ENCODE measurements at places on chromosomes 12 and 14. TPM values are rescaled to one million over a fixed set of nuclear protein-coding genes. Genes with fewer than 3 reads are reported as not detected.

GRCh38 chr12:47718531-47718930 lies 6.8 kb downstream of the ENDOU start:
- DNase-seq = no peak

DNA sequence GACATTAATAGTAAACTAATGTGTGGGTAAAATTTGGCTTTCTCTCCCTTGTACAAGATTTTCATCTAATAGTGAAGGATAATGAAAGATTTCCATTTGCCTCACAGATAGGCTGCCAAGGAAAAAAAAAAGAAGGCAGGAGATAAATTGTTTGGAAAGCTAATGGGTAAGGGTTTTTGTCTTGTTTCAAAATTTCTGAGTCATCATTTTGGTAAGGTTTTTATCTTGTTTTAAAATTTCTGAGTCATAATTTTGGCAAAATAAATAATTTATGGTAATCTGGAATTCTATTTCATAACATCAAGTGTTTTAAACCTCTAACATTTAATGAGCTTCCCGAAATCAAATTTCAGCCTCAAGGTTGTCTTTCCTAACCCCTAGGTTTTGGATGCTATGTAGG lies 1035.7 kb upstream of the FBXO33 start:
- no peak for DNase-seq

- DNase-seq = no peak
Observed at GRCh38 chr12:108315486-108316105, 23.5 kb downstream of the CMKLR1 start.

- no peak for DNase-seq
Observed at GRCh38 chr12:3755898-3756297, 3.0 kb upstream of the CRACR2A start.

- no peak for DNase-seq
Observed at GRCh38 chr12:105798256-105798845, 340.4 kb downstream of the NUAK1 start.

GRCh38 chr14:90605430-90605829 lies 208.6 kb downstream of the CALM1 start:
- DNase-seq = no peak

GRCh38 chr12:115891556-115892164 lies 385.8 kb downstream of the MED13L start:
- DNase-seq = no peak

MYF6 gene
- total RNA-seq = not detected

- DNase-seq = no peak
Observed at GRCh38 chr14:82510007-82510406, 976.4 kb upstream of the SEL1L start.

GRCh38 chr12:52091869-52092268 lies 12.4 kb downstream of the SMIM41 start:
- no peak for DNase-seq

TRPV4 gene
- total RNA-seq = not detected

DNA sequence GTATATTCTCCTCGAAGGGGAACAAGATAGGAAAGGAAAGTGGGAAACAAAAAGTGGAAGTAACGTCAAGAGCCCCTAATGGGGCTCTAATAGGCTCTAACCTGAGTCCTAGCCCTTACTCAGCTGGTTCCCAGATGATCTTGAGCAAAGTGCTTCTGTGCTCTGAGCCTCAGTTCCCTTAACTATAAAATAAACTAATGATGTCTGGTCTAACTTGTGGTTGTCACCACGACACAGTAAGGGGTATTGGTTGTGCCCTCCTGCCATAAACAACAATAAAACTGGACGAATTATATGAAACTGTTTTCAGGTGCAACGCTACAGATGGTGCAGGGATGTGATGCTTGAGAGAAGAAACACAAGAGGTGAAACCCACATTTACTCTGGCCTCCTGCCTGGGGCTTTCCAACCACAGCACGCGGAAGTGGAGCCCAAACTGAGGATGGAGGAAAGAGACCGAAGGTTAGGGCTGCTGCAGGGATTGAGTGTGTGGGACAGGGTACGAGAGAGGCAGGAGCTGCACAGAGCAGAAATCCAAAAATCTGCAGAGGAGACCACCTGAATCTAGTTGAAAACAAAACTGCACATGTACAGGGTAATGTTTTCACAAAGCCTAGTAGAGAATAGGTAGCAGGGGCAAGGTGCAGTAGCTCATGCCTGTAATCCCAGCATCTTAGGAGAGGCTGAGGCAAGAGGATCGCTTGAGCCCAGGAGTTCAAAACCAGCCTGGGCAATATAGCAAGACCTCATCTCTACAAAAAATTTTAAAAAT lies 45.6 kb upstream of the BCL2L14 start:
- DNase-seq = no peak

DNA sequence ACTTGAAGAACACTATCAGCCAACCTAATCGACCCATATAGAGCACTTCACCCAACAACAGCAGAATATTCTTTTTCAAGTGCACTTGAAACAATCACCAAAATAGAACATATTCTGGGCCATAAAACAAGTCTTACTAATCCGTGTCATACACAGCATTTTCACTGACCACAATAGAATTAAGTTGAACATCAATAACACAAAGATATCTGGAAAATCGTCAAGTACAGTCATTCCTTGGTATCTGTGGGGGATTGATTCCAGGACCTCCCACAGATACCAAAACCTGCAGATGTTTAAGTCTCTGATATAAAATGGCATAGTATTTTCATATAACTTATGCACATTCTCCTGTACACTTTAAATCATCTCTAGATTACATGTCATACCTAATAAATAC lies 295.7 kb downstream of the BCL11B start:
- DNase-seq = no peak

GPRC5D gene
- not detected for total RNA-seq

DNA sequence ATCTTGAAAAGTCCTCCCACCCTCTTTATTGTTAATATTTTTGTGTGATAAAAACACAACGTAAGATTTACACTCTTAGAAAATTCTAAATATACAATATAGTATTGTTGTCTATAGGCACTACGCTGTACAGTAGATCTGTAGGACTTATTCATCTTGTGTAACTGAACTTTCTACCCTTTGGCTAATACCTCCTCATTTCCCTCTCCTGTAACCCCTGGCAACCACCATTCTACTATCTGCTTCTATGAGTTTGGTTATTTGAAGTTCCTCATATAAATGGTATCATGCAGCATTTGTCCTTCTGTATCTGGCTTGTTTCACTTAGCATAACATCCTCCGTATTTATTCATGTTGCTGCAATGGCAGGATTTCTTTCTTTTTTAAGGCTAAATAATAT lies 5.2 kb upstream of the CLEC9A start:
- DNase-seq = no peak

GRCh38 chr12:76942267-76942666 lies 63.4 kb upstream of the CSRP2 start:
- DNase-seq = no peak

GLS2 gene
- total RNA-seq = not detected

DNA sequence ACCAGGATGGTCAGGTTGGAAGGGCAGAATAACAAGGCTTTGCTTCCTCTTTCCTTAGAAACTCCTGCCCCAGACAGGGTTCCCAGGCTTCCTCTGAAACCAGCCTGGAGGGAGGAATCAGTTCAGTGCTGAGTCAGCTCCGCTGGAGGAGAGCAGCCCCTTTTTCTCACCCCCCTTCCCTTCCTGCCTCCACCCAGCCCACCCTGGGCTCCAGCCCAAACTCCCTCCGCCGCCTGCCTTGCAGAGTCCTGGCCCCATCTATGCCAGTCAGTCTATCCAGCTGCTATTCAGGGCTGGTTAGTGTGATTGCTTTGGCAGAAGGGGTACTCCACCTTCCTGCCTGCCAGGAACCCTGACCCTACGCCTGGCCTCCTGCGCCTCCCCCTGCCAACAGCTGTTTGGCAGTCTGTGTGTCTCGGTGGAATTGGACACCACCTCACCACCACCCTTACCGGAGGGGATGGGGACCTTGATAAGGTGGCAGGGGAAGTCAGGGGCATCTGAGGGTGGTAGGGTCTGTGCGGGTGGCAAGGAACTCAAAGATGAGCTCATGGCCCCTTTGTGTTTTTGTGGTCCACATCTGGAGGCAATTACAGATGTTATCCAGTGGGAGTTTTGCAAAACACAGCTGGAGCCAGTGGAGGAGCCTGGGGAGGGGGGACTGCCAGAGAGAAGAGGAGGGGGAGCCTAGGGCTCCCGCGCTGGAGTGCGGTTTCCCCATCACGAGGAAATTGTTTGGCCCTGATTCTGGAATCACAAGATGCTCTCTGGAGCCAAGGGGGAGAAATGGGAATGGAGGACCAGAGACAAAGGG lies 12.2 kb downstream of the MMP14 start:
- DNase-seq = no peak

- DNase-seq = peak; percentile 27
Observed at GRCh38 chr12:59808317-59808910, 212.6 kb downstream of the SLC16A7 start.

- DNase-seq = no peak
Observed at GRCh38 chr12:66048835-66049537, 81.6 kb downstream of the LLPH start.

KRT3 gene
- total RNA-seq = not detected

DNA sequence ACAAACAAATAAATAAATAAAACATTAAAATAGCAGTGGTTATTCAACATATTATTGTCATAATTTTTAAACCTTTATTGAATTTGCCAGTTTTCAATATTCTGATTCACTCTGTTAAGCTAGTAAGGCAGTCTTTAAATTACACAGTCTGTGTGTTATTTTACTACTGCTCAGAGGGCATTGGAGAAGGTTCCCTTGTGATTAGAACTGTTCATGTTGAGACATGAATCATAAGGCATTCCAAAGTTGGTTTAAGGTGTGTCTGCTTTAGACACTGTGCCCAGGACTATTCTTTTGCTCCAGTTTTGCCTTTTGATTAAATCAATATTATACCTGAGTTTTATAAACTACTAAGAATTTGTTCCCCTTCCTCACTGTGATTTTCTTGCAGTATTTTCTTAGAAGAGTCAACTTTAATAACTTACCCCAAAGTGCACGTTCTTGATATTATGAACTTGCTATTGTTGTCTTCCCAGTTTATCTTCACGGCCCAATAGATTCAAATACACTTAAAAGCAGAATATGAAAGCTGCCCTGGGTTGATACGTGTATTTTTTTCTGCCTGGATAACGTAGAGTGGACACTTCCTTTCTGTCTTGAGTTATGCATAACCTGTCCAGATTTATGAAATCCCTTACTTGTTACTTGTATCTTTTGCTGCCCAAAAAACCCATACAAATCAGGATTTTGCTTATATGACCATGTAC lies 105.3 kb upstream of the BCAT1 start:
- DNase-seq = no peak

DNA sequence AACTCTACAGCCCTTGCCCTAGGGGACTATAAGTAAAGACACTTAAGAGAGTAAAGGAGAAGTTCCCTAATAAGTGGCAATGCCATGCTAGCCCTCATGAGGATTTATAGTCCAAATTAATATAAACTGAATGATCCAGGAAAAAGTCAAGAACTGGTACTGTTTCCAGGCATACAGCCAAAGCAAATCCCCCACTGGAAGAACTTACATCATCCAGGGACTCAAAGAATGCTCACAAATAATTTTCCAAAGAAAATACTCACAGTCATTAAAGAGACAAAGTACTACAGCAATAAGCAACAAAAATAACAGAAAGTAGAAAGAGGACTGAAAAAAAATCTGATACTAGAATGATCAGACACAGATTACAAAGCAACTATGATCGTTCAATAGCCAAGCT lies 79.7 kb upstream of the RAP1B start:
- peak; percentile 87 for DNase-seq

SLC10A1 gene
- not detected for total RNA-seq

SLC35F4 gene
- not detected for total RNA-seq

DNA sequence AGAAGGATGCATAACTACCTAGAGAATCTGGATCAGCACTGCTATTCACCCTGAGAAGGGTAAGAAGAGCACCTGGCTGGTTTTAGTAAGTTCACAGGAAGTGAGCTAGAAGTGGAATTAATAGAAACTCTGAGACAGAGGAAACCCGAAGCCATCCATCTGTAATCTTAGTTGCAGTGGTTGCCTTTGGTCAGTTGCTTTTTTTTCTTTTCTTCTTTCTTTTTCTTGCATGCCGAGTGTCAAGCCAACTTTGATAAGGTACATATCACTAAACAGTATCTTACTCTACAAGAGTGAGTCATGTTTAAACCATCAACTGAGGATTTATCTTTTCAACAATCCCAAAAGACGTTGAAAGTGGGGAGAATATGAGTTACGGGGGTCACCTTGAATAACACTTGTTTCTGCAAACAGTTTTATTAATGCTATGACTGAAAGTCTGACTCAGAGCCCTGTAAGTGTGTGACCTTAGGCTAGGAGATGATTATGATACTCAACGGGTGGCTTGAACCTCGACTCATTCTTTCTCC lies 26.7 kb downstream of the C12orf75 start:
- peak; percentile 6 for DNase-seq

DNA sequence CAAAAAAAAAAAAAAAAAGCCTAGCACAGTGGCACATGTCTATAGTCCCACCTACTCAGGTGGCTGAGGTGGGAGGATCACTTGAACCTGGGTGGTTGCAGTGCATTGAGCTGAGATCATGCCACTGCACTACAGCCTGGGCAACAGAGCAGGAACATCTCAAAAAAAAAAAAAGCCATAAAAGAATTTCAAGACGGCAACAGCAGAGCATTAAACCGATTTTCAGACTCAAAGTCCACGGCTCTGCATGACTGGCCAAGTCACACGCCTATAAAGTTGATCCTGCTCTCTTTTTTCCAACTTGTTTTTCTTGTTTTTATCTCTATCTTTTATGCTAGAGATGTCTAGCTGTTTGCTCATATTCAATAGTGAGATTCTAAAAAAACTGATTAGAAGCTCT lies 45.3 kb downstream of the FBXO34 start:
- DNase-seq = peak; percentile 37

DNA sequence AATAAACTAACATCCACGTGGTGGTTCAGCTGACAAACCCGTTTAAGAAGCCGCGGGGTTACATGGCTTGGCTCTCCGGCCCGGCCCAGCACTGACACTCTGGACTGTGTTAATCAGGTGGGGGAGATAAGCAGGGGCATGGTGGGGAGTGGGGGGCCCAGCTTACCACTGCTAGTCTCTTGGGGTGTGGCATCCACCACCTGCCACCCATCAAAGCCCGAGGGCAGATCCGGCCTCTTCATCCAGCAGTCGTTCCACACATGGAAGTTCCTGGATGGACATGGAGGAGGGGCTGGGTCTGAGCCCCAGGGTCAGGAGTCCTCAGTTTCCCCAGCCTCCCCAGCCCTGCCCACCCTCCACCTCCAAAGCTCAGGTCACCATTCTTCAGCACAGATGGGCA lies 4.9 kb downstream of the TGM1 start:
- DNase-seq = no peak

GRCh38 chr12:127245009-127245408 lies 1022.0 kb upstream of the TMEM132C start:
- no peak for DNase-seq

GRCh38 chr12:113845900-113846674 lies 120.0 kb downstream of the RBM19 start:
- DNase-seq = no peak

DNA sequence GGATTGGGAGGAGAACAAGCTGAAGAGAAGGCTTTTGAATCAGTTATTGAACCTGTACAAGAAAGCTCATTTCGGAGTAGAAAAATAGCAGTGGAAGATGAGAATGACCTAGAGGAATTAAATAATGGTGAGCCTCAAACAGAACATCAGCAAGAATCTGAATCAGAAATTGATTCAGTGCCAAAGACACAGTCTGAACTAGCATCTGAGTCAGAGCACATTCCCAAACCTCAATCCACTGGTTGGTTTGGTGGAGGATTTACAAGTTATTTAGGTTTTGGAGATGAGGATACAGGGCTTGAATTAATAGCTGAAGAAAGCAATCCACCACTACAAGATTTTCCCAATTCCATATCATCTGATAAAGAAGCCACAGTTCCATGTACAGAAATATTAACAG lies 13.5 kb downstream of the MIA2 start:
- no peak for DNase-seq
